ENCODE measurements at places on chromosomes 6 and 20. TPM values are rescaled to one million over a fixed set of nuclear protein-coding genes. Genes with fewer than 3 reads are reported as not detected.

Gene CLIC5
- polyA plus RNA-seq = not detected

Gene NKX2-2
- polyA plus RNA-seq = not detected

Gene ZNF451
- 23.7 TPM for polyA plus RNA-seq

Gene MAK
- 0.01 TPM for polyA plus RNA-seq

Gene ECT2L
- not detected for polyA plus RNA-seq

Gene VSX1
- polyA plus RNA-seq = not detected

Gene COL20A1
- polyA plus RNA-seq = not detected

Gene RBPJL
- not detected for polyA plus RNA-seq

Gene EBF4
- polyA plus RNA-seq = 0.35 TPM

Gene JPH2
- polyA plus RNA-seq = 4.9 TPM

Gene LTA
- polyA plus RNA-seq = not detected

Gene COL9A3
- 0.59 TPM for polyA plus RNA-seq

Gene HLA-DMB
- polyA plus RNA-seq = 0.28 TPM

Gene CTNNBL1
- polyA plus RNA-seq = 39.1 TPM

Gene HRH3
- polyA plus RNA-seq = not detected

Gene OR2J2
- polyA plus RNA-seq = not detected

Gene TNNC2
- 1.4 TPM for polyA plus RNA-seq

Gene LPA
- polyA plus RNA-seq = not detected

Gene TRAM2
- 155 TPM for polyA plus RNA-seq

Gene CAGE1
- not detected for polyA plus RNA-seq

Gene GPLD1
- 0.01 TPM for polyA plus RNA-seq

Gene MUC22
- polyA plus RNA-seq = not detected

Gene KIAA0408
- polyA plus RNA-seq = 3.0 TPM

Gene SS18L1
- 4.7 TPM for polyA plus RNA-seq

Gene HLA-C
- polyA plus RNA-seq = 274 TPM

Gene TMC2
- not detected for polyA plus RNA-seq

Gene TREML1
- not detected for polyA plus RNA-seq

Gene CEP250
- 11.3 TPM for polyA plus RNA-seq

Gene CCN6
- 0.08 TPM for polyA plus RNA-seq

Gene PRR18
- 0.01 TPM for polyA plus RNA-seq

Gene TFAP2A
- polyA plus RNA-seq = 0.05 TPM

Gene SLC4A11
- polyA plus RNA-seq = 0.56 TPM

Gene OTOR
- not detected for polyA plus RNA-seq

Gene SRSF6
- polyA plus RNA-seq = 128 TPM

Gene XKR7
- polyA plus RNA-seq = not detected

Gene SLC13A3
- 2.3 TPM for polyA plus RNA-seq

Gene MCCD1
- polyA plus RNA-seq = not detected

Gene DCDC2
- 0.01 TPM for polyA plus RNA-seq

Gene PANK2
- 33.7 TPM for polyA plus RNA-seq

Gene SIRPD
- not detected for polyA plus RNA-seq

Gene VIP
- not detected for polyA plus RNA-seq

Gene OR2J3
- not detected for polyA plus RNA-seq

Gene TUBE1
- 9.1 TPM for polyA plus RNA-seq

Gene BTNL2
- not detected for polyA plus RNA-seq

Gene PI16
- 0.67 TPM for polyA plus RNA-seq

Gene TRIM31
- polyA plus RNA-seq = not detected

Gene CRISP3
- not detected for polyA plus RNA-seq

Gene CGA
- 0.18 TPM for polyA plus RNA-seq

Gene GPR6
- not detected for polyA plus RNA-seq

Gene MEP1A
- polyA plus RNA-seq = not detected

Gene DOK5
- 25.4 TPM for polyA plus RNA-seq

All from fibroblast of lung (primary cell).